ENCODE measurements at places on chromosomes 1 and 21.

DNA sequence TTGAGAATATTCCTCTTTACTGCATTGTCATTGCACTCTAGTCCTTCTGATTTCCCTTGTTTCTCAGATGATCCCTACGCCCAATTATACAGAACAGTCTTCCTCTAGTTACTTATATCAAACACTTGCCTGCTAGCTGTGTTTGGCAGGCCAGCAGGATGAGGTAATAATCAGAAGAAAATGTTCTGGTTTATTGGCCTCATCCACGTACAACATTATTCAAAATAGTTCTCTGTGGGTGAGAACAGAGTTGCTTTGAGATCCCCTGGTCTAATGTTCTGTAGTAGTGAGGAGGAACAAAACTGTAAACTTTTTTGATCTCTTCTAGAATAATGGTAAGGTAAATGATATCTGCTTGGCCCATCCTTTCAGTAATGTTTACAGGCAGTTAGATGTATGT, 22.3 kb upstream of the C1orf105 start:
- no peak for DNase-seq

DNA sequence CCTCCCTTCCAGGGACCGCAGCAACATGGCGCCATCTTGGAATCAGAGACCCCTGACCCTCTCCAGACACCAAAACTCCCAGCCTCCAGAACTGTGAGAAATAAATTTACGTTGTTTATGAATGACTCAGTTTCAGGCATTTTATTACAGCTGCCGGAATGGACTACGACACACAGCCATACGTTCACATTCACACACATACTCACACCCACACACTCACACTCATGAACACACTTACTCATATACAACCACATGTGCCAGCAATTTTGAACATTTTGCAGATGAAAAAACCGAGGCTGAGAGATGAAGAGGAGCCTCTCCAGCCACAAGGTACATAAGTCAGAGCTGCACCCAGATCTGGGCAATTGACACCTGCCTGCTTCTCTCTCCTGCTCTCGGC, 151.0 kb upstream of the RAB4A start:
- DNase-seq: no peak

DNA sequence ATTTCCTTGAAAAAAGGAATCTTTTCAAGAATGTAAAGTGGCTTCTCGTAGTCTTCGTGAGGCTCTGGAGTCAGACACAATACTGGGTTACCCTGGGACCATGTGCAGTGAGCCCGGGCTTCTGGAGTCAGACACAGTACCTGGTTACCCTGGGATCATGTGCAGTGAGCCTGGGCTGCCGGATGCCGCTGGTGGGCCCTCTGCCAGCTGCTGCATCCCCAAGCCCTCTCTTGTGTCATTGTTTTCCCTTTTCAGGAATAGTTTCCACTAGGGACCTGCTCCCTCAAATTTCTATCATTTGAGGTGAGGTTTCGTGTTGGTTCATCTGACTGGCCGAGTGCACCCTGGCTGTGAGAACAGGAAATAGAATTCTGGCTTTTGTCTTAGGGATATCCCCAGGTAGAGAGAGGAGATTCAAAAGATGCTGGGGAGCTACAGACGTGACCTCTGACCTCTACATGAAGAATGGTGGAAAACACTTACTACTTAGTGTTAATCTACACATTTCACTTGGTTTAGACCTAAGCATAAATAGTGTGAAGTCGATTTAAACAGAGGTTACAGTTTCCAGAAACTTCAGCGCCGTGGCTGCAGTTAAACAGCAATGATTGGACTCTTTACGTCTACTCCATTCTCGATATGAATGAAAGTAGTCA, 10.6 kb downstream of the ADARB1 start:
- DNase-seq: no peak

GRCh38 chr1:53656747-53657530, 82.0 kb downstream of the GLIS1 start:
- DNase-seq: no peak

GRCh38 chr21:38246511-38246910, 10.3 kb upstream of the KCNJ15 start:
- no peak for DNase-seq

- no peak for DNase-seq
Observed at GRCh38 chr1:10530281-10530740, 55.6 kb downstream of the PEX14 start.

GRCh38 chr21:33255404-33255803, 10.8 kb upstream of the IL10RB start:
- no peak for DNase-seq

GRCh38 chr1:22104865-22105437, 37.9 kb downstream of the WNT4 start:
- DNase-seq: no peak

GRCh38 chr1:236524895-236525184, 1.1 kb downstream of the LGALS8 start:
- no peak for DNase-seq

- no peak for DNase-seq
Observed at GRCh38 chr1:6165441-6165985, 14.6 kb downstream of the CHD5 start.

DNA sequence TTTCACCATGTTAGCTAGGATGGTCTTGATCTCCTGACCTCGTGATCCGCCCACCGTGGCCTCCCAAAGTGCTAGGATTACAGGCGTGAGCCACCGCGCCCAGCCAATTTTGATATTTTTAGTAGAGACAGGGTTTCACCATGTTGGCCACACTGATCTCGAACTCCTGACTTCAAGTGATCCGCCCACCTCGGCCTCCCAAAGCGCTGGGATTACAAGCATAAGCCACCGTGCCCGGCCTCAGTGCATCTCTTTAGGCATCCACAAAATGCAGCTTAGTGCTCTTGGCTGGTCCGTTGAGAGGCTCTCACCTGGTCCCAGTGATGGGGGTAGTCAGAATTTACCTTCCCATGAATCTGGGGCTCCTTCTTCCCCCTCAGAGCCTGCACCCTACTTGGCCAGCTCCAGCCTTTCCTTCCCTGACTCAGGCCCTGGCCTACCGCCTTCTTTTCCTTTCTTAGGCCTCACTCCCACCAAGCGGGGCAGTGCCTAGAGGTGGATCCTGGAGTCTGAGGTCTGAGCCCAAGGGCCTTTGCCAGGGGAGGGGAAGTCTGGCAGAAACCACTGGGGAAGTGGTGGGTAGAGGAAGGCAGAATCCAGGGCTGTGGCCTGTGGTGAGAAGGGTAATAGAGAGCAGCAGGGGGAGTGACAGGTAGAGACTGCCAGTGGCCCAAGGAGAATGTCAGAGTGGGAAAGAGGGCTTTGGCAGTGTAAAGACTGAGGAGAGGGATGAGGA, 3.7 kb downstream of the LENEP start:
- DNase-seq: no peak

DNA sequence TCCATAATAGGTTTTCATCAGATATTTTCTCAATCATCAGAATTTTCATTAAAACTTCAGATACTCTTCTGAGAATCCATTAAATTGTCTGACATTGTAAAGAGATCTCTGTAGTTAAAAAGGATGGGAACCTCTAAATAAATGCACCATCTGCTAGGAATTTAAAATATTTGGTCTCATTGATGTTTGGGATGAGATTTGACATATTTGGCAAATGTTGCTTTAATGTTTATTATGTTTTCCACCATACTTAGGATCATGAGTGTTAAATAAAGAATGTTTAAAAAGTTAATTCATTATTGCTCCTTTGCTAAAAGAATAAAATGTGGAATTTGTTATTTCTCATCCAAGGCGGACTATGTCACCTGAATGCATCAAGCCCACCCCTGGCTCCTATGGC, 85.5 kb upstream of the VANGL1 start:
- no peak for DNase-seq

- DNase-seq: no peak
Observed at GRCh38 chr1:99566290-99567021, 79.5 kb upstream of the PALMD start.

- no peak for DNase-seq
Observed at GRCh38 chr1:195511501-195511900, 1096.7 kb downstream of the KCNT2 start.

GRCh38 chr21:36718951-36719501, 20.1 kb downstream of the SIM2 start:
- no peak for DNase-seq

- no peak for DNase-seq
Observed at GRCh38 chr1:112505400-112505785, 3.4 kb upstream of the WNT2B start.

DNA sequence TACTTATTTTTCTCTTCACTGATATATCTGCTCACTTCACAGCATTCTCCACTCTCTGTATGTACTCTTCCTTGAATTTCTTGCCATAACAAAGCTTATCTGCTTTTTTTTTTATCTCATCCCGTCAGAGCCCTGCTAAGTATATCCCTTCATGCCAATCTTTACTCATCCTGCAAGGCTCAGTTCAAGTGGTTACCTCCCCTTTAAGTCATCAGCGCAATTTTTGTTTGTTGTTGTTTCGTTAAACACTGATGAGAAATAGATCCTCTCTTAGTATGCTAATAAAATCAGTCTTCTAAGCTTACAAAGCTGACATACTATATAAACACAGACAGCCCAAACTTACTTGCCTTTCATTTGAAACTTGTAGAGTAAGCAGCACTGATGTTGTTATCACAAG, 17.8 kb downstream of the COL24A1 start:
- no peak for DNase-seq

Data from stimulated activated CD4-positive, alpha-beta T cell treated with anti-CD3 and anti-CD28 coated beads, Interleukin-2, amount 100 ng/mL, for 48 hours (primary cell).